ENCODE measurements at places on chromosomes 12 and 14.
A peak's percentile ranks its signal among the peaks of the same experiment; 100 is the strongest.

DNA sequence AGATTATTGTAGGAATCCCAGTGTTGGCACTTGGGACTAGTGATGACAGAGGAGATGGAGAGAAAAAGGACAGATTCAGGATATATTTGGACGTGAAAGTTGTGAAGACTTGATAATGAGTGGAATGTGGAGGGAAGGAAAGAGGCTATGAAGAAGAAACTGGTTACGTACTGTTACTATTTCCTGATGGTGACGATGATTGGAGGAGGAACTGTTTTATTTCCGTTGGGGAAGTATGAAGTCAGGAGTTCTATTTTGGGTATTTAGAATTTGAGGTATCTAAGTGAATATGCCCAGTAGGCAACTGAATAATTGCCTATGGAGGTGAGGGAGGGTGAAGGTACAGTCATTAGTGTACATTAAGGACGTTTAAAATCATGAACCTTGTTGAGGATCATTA lies 207.2 kb downstream of the TMTC2 start:
- no peak for DNase-seq

DNA sequence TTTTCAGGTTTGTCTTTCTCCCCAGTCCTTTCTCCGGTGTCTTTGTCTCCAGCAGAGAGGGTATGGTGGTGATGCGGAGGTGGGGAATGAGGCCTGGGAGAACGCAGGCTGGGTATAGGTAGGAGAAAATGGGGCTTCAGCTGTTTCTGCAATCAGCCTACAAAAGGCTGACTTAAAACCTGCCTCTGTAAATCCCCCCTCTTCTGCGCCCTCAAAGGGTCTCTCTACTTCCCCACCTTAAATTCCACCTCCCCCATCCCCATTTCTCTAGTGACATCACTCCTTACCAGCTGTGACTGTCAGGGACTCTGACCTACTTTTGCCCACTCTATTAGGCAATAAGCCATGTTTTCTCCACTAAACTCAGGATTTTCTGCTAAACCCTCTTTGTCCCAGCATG lies 8.1 kb upstream of the RIMKLB start:
- no peak for DNase-seq

DNA sequence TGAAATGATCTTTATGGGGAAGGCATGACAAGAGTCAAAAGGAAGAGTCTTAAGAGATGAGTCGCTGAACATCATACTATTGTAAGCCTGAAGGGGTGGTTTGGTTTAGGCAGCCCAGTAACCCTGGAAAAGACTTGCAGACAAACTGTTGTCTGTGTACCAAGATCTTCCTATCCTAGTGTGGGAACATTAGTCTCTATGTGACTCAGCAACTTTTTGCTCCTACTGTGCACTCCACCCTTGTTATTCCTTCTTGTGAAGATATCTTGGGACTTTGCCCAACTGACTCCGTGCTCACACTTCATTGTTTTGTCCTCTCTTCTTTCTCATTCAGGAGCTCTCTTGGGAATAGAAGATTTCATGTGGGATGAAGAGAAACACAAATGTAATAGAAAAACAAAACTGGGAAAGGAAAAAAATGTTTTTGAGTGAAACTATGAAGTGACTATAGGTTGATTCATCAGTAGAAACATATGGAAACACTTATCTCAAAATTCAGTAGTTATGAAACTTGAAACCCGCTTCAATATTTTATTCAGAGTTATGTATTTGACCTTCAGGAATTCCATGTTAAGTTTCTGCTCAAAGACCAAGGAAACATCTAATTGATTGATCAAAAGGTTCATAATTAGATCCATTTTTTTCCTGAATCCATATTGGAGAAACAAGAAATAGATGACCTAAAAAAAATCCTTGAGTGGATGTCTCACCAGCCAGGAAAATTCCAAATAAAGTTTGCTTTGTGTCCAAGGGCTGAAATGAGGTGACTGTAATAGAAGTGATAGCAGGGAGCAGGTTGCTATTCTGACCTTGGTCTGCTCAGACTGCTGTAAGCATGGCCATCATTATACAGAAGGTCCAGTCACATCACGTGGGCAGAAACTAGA lies 67.2 kb downstream of the BTG1 start:
- peak; percentile 94 for DNase-seq

DNA sequence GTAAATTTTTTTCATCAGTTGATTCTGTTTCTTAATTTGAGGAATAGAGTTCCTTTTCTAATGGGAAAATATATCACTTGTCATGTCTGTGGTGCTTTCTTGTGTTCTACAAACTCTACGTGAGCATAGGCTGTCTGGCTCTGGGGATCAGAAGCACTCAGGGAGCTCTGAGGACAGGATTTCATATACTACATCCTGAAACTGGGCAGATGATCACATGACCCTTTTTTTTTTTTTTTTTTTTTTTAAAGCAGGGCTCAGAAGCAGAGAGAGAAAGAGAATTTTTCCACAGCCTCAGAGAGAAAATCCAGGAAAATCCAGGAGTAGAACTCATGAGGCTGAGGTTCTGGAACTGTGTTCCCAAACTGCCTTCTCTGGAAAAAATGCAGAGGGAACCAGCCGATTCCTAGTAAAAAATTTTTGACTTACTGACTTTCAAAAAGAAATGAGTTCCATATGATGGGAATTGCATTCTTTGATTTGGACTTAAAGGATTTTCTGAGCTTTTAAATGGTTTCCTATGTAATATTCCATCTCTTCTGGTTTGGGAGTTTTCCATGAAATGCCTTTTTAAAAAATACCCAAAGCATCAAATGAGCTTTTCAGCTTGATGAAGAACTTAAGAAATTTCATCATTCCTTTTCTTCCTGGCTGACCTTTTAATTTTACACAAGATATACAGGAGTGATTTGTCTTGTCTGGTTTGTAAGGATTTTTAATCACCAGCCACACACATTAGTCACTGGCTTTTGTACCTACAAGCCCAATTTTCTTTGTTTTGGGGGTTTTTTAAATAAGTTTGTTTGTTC lies 183.1 kb upstream of the HIF1A start:
- DNase-seq = no peak

DNA sequence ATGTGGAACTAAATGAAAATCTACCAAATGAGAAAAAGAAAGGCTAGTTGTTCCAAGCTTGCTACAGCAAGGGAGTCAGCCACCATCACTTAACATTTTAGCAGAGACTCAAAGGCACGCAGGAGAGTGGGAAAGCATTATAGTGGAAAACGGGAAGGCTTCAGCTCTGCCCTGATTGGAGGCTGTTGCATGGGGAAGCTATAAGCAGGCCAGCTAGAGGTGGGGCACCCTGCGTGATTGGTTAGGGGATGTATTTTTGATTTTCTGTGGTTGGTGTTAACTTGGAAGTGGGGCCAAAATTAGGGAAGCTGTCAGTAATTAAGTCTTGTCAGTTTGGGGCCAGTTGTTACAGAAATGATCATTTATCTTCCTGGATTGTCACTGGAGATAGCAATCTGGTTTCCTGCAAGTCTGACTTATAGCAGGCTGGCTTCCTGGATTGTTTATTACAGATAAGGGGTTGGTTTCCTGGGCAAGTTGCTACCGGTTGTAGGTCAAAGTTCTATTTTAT lies 93.9 kb downstream of the FAR2 start:
- no peak for DNase-seq

DNA sequence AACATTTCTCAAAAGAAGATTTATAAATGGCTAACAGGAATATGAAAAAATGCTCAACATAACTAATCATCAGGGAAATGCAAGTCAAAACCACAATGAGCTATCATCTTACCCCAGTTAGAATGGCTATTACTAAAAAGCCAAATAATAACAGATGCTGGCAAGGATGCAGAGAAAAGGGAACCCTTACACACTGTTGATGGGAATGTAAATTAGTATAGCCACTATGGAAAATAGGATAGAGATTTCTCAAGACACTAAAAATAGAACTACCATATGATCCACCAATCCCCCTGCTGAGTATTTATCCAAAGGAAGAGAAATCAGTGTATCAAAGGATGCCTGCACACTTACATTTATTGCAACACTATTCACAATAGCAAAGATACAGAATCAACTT lies 58.3 kb downstream of the GUCY2C start:
- no peak for DNase-seq

DNA sequence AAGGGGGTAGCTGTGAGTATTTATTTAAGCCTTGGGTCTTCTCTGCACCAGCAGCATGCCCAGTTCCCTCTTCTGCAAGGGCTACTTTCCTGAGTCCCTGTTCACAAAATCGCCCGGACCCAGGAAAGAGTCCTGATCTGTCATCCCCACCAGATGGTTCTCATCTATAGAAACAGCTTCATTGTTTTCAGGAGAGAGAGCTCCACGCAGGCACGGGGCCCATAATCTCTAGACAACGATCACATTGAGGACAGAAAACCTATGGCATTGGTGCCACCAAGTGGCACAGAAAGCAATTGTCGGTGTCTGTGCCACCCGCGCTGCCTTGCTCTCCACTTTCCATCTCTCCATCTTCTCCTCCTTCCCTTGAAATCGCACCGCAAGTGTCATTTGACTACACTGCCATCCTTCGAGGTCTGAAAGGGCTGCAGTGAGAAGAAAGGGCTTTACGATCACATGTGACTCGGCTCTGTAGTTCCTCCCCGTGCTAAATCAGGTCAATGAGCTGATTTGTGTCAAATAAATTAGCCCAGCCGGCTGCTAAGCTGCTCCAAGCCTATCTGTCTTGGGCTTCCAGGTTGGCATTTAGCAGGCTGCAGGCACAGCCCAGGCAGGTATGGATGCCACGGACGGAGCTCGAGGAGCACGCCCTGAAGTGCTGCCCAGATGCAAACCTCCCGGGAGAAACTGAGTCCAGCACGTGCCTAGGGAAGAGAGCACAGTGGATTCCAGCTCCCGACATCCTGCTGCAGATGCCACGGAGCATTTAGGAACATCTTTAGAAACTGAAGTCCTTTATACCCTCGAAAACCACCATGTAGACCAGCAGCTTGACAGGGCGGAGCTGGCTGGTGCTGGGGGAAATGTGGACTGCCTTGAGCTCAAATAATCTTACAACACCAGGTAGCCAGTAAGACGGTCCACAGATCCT lies 28.8 kb downstream of the SPRING1 start:
- peak; percentile 62 for DNase-seq

DNA sequence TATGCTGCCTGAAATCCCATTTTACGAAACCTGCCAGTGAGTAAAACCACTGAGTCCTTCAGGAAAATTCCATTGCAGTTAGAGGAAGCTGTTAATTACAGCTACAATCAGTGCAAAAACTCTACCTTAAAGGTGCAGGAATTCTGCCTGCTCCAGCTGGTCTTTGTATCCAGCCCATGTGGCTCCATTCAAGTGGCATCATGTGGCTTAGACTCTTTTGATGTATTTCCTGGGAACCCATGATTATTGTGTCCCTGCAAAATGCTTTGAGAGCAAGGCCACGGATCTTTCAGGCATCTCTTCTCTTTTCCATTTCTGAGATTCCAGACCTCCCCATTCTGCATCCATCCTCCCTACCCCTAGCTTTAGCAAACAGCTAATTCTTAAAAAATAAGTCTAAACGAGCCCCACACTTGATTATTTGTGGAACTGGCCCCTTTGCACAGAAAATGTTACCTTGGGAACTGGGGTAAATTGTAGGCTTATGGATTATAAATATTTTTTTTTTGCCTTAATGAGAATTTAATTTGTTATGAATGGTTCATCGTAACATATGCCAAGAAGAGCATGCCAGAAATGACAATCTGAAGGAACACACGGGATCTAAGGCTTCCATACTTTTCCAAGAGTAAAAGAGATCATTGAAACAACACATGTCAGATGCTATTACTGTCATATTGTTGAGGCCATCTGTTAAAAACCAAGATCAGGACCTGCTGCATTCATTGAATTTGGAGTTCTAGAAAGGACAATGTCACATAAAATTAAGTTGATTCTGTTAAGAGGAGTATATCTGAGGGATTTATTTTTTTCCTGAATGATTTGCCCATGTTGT lies 144.6 kb downstream of the TPH2 start:
- no peak for DNase-seq

Measured in kidney tubule cell (primary cell).